NCI-H2029 treated with DMSO at 0.1 percent for 48 hours (cell line): ENCODE measurements at places on chromosomes 6 and 20.

- DNase-seq, result no peak
Observed at GRCh38 chr20:22752324-22752723, 168.0 kb upstream of the FOXA2 start.

DNA sequence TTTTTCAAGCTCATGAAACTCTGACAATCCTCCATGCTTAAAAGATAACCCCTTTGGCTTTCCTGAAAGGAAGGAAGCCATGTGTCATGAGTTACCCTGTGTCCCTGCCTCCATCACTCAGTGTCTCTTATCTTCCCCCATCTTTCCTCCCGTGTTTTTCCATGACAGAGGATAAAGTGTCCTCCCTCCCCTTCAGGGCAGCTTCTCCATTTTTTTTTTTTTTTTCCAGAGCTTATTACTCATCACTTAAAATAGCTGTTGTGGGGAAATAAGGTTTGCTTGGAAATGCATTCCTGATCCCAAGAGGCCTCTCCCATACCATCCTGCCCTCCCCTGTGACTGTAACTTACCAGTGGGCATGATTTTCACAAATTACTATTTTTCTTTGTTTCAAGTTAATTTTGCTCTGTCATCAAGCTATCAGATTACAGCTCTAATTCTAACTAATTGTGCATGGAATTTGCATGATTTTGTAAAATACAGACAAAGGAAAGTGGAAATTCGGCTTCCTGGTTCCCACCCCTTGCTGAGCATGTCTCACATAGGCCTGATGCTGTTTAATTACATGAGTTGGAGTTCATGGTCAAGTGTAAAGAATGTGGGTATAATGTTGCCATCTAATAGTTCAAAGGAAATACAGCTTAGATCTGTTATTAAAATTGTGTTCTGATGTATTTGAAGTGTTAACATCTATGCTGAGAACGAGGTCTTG lies 614.5 kb upstream of the FLRT3 start:
- DNase-seq, result no peak

GRCh38 chr6:77511860-77512259 lies 48.6 kb upstream of the HTR1B start:
- no peak for DNase-seq

DNA sequence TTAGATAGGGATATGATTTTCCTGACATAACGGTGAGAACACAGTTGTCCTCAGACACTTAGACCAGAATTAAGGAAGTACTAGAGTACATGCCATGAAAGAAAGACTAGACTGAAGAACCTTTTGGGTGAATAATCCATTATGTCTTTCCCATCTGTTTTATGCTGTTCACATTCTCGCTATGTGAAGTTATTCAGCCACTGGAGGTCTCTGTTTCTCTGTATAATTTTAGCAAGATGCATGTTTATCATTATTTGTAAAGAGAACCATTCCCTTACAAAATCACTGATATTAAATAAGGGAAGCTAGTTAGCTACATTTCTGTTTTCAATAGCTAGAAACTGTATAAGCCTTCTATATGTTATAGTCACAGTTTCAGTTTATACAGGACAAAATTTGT lies 391.9 kb downstream of the CD109 start:
- no peak for DNase-seq
